Spleen (tissue), 13 donors: ENCODE measurements at places on chromosomes 3 and 15. TPM values are rescaled to one million over a fixed set of nuclear protein-coding genes. Genes with fewer than 3 reads are reported as not detected.

DNA sequence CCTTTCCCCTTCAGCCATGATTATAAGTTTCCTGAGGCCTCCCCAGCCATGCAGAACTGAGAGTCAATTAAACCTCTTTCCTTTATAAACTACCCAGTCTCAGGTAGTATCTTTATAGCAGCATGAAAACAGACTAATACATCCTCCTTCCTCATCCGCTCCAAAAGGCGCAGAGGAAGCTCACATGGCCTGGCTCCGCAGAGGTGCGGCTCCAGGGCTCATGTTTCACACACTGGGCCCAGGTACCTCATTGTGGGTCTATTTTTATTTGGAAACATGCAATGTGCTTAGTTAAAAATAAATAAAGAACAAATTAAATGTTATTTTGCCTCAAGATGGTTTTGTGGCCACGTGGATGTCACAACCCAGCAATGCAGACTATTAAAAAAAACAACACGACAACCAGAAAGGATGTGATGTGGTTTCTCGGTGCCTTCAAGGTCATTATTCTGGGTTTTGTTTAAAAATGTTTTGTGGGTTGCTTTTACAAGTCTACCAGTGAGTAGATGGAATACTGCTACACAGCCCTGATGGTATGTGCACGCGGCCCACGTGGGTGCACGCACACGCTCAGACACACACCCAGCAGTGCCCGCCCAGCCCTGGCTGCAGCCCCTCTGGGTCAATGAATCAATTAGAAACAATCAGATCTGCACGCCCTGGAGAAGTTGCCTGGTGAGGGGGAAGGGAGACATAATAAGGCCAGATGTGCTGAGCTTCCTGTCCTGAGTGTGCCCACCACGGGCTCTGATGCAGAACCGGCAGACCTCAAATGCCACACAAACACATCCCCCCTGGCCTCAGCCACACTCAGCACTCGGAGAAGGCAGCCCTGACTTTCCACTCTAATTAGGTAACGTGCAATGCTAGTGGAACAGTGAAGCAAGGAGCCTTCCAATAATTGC, 140.1 kb downstream of the ADAMTS17 start:
- peak; percentile 74 for DNase-seq

- DNase-seq, result no peak
Measured at GRCh38 chr15:44661576-44661975, 1.9 kb downstream of the SPG11 start.

- DNase-seq, result no peak
Measured at GRCh38 chr15:35437157-35437556, 108.8 kb downstream of the DPH6 start.

DNA sequence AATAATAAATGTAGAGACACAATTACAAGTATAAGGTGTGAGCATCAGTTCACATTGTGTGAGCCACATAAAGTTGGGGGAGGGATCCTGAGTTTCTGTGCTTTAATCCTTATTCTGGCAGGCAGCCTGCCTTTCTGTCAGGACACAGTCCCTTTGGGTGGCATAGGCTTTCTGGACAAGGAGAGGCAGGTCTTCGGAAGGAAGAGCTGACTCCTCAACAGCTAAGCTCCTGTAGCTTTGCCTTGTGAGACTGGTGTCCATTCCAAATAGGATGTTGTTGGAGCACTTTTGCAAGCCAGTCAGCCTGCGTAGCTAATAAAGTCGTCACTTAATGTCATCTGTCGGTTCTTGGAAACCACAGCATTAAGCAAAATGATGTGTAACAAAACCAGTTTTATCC, 151.9 kb upstream of the MCTP2 start:
- DNase-seq, result no peak

DNA sequence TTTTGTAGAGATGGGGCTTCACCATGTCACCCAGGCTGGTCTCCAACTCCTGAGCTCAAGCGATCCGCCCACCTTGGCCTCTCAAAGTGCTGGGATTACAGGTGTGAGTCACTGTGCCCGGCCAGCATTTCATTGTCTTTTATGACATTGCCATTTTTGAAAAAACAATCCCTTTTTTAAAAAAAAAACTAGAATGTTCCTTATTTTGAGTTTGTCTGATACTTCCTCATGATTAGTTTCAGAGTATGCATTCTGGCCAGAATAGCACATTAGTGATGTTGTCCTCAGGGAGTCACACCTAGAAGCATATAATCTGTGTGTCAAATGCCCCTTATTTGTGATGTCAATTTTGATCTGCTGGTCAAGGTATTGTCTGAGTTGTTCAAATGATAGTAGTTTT, 21.2 kb upstream of the NMD3 start:
- no peak for DNase-seq

- DNase-seq, result no peak
Measured at GRCh38 chr15:74549816-74550215, 8.8 kb downstream of the ARID3B start.

GRCh38 chr3:126914226-126914625, 68.7 kb upstream of the PLXNA1 start:
- DNase-seq, result no peak

DNA sequence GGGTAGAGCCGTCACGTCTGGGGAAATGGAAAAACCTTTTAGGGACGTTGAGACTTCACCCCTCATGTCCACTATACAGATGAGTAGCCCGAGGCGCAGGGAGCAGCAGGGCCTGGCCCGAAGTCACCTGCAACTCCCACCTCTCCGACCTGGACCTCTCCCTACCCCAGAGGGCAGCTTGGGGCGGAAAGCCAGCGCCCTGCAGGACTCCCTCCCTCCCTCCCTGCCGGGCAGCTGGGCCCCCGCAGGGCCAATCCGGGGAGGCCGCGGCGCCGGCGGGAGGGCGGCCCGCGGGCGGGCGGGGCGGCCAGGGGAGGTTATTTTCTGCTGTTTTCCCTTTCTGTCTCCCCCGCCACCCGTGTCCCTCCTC, 2.0 kb downstream of the WNT7A start:
- DNase-seq, result no peak

CFAP100 gene
- not detected for total RNA-seq

GLDN gene
- 18.2 TPM for total RNA-seq

FOXB1 gene
- not detected for total RNA-seq

PEX11A gene
- total RNA-seq, result 4.3 TPM
